PC-9 (cell line): ENCODE measurements at places on chromosomes 12 and 14.

GRCh38 chr12:38775457-38775856, 129.9 kb downstream of the CPNE8 start:
- H3K36me3 ChIP-seq: no peaks in the 10 kb centered on the region
- H3K4me1 ChIP-seq: no peaks in the 10 kb centered on the region
- DNase-seq: no peak
- no peak overlapping the region for H3K4me3 ChIP-seq

DNA sequence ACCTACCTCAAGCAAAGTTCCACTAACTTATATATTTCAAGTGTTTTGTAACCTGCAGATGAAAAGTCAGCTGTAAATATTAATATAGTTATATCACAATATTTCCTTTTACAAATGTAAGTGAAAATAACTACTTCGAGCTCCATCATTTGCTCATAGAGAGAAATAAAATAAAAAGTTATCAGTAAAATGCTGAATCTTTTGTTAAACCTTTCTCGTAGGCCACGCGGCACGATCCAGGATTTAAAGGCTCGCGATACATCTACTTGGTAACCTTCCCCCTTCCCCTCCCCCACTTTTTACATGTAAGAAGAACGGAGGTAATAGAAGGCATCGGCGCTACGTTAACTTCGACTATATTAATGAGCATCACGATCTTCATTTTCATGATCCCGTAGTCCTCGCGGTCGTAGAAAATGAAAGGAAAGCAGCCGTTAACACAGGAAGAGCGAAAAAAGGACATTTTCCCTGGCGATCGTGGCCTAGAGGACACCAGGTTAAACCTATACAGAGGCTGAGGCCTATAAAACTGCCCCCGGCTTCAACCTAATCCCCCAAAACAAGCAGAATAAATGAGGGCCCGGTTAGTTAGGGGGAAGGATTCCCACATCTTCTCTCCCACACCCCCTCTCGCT, 508 bp downstream of the HNRNPC start:
- H3K27ac ChIP-seq: peak overlapping the region; percentile 81
- no peak for DNase-seq

- no peaks in the 10 kb centered on the region for H3K27me3 ChIP-seq
- DNase-seq: no peak
- H3K4me3 ChIP-seq: no peak overlapping the region
- no peak overlapping the region for H3K27ac ChIP-seq
- no peaks in the 10 kb centered on the region for H3K36me3 ChIP-seq
Measured at GRCh38 chr12:12941450-12942350, 10.3 kb downstream of the GPRC5D start.

DNA sequence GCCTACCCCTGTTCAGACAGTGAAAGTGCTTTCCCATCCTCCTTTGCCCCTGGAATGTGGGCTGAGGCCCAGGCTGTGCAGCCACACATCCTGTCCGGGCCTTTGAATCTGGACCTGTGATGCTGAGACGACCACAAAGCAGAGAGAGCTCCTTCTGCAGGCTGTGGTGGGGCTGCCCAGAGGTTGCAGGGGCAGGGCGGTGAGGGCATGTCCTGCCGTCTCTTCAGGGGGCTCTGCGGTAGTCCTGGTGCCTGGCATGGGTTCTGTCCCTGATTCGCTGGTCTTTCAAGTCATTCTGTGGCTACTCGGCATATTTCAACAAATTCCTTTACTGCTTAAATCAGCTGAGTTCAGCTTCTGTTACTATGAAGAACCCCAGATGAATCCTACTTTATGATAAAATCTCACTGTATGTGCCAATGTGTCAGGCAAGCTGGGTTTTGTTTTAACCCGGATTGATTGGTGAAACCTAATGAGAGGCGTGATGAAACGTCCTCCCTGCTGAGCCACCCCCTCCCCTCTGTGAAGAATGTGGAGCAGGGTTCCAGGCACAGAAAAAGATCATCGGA, 63.4 kb upstream of the DICER1 start:
- no peaks in the 10 kb centered on the region for H3K27me3 ChIP-seq
- DNase-seq: no peak
- no peak overlapping the region for H3K27ac ChIP-seq
